ENCODE measurements at places on chromosomes 16 and 17. TPM values are rescaled to one million over a fixed set of nuclear protein-coding genes. Genes with fewer than 3 reads are reported as not detected.

- ATAC-seq, result no peak
Observed at GRCh38 chr17:38797158-38797490, 2.2 kb downstream of the PIP4K2B start.

- peak; percentile 5 for ATAC-seq
Observed at GRCh38 chr17:2338315-2338657, 985 bp downstream of the SGSM2 start.

DOC2B gene
- 16.3 TPM for total RNA-seq

GPR179 gene
- total RNA-seq, result 0.68 TPM

ATP1B2 gene
- 0.31 TPM for total RNA-seq

HOXB2 gene
- total RNA-seq, result 50.8 TPM

DNA sequence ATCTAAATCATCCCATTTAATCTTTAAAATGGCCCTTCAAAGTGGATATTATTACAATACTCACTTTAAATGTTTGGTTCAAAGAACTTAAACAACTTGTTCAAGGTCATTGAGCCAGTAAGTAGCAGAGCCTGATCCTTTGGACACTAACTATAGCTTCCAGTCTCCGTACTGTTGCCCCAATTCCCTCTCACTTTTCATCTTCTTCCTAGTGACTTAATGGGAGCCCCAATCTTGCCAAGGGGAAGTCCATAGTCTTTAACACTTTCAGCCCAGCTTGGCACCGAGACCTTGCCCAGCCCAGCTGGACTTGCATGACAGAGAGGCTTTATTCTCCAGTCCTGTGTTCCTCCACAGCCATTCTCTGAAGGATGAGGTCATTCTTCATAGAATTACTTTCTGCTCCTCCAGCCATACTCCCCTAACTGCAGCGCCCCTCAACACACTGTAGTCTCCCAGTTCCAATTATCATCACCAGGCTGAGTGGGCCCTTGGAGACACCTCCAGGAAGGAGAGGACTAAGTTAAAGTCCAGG lies 49.2 kb upstream of the NLK start:
- ATAC-seq, result no peak

PSMD12 gene
- 35.4 TPM for total RNA-seq

GRCh38 chr16:2586901-2587480 lies 49.2 kb downstream of the PDPK1 start:
- ATAC-seq, result no peak

DYNLL2 gene
- 36.7 TPM for total RNA-seq

NXPH3 gene
- total RNA-seq, result 0.97 TPM

GRCh38 chr17:81179861-81180260 lies 13.8 kb upstream of the AATK start:
- no peak for ATAC-seq

KRT15 gene
- 5.0 TPM for total RNA-seq

DNA sequence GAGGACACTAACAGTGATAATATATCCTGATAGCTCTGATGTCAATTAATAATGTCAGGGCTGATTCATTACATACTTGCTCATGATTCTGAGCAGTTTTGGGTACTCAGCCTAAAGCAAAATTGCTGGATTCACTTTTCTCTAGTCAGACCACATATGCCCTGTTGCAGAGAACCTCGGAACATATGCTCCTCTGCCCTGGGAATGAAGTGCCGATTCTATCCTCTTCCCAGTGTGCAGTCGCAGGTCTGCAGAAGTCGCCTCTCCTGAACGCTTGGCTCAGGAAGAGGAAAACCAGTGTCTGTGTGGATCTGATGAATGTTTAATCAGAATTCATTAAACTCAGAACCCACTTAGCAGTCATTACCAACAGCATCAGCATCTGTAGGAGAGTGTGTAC lies 34.5 kb downstream of the ABCC12 start:
- no peak for ATAC-seq

- no peak for ATAC-seq
Observed at GRCh38 chr16:83704656-83705055, 103.1 kb upstream of the HSBP1 start.

- ATAC-seq, result no peak
Observed at GRCh38 chr16:1003391-1004347, 22.1 kb downstream of the SOX8 start.

DNA sequence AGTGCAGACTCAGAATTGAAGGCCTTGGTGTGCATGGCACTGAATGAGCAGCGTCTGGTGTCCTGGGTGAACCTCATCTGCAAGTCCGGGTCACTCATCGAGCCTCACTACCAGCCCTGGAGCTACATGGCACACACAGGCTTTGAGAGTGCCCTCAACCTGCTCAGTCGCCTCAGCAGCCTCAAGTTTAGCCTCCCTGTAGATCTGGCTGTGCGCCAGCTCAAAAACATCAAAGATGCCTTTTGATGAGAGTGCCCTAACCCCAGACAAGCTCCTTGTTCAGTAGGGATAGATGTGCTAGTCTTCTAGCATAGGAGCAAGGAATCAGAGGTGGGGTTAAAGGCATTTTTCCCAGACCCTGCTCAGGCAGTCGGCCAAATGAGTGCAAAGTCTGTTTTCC lies 6.7 kb upstream of the RPL27 start:
- ATAC-seq, result peak; percentile 20

SPAG5 gene
- 33.0 TPM for total RNA-seq

DNA sequence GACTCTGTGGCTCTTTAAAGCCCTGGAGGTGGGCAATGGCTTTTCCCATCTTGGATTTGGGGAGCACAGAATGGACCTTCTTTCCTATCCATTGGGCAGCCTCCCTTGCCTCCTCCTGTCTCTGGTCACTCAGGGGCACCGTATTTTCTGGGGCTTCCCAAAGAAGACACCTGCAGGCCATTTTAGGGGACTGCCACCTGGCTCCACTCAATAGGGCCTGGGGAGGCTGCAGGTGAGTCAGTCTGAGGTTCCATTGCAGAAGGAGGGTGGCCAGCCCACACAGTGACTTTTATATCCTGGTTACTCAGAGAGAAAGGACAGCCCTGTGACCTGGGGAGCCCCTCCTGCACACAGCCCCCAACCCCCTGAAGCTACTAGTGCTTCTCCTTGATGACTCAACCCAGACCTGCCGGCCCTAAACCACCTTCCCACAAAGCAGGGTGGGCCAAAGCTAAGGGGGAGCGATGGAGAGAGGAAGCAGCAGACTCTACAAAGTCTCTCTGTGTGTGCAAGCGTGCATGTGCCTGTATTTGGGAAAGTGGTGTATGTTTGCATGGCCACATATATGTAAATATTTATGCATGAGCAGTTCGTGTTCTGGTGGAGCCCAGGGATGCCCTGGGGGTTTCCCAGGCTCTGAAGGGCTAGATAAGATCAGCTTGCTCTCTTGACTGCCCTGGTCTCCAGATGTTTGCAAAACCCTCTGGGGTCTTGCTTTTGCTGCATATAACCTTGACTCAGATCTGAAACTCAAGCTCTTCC lies 5.0 kb downstream of the CX3CL1 start:
- ATAC-seq, result no peak

CTRB2 gene
- total RNA-seq, result 0.22 TPM

GRCh38 chr17:41013181-41013580 lies 4.3 kb upstream of the KRTAP3-1 start:
- no peak for ATAC-seq

ZNF598 gene
- 30.6 TPM for total RNA-seq

SLC16A13 gene
- total RNA-seq, result 0.76 TPM

CIITA gene
- 10.6 TPM for total RNA-seq

GRCh38 chr16:51815523-51815922 lies 664.5 kb upstream of the SALL1 start:
- ATAC-seq, result peak; percentile 75

- ATAC-seq, result no peak
Observed at GRCh38 chr17:40605306-40605705, 40.0 kb upstream of the CCR7 start.

- no peak for ATAC-seq
Observed at GRCh38 chr16:49528866-49529288, 155.3 kb downstream of the C16orf78 start.

DNA sequence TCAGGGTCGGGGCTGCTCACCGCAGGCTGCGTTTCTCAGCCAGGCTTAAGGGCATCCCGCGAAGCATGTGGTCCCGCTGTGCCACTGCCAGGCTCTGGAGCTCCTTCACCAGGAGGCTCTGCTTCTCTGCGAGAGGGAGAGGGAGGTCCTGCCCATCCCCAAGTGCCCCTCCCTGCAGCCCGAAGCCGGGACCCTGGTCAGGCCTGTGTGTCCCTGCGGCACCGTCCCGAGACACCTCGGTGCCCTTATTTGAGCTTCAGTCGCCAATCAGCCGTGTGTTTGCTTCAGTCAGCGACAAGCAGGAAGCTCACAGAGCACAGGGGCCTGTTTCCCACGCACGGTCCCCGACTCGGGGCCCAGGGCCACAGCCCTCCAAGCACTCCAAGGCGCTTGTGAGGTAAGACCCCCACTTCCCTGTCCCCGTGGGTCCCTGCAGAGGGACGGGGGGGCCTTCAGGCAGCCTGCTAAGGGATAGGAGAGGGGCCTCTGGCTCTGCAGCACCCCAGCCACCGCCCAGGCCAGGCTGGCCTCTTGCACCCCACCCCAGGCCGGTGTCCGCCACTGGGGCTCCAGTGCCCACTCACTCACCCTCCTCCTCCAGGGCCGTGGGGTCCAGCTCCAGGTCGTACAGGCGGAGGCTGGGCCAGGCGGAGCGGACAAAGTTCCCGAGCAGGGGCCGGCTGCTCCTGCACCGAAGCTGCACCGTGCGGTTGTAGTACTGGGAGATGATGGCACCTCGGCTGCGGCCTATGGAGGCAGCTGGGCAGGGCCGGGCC lies 3.2 kb downstream of the TMC6 start:
- ATAC-seq, result no peak

FOXC2 gene
- 0.05 TPM for total RNA-seq

- ATAC-seq, result no peak
Observed at GRCh38 chr17:10661437-10661836, 4.3 kb upstream of the MYH3 start.

DNA sequence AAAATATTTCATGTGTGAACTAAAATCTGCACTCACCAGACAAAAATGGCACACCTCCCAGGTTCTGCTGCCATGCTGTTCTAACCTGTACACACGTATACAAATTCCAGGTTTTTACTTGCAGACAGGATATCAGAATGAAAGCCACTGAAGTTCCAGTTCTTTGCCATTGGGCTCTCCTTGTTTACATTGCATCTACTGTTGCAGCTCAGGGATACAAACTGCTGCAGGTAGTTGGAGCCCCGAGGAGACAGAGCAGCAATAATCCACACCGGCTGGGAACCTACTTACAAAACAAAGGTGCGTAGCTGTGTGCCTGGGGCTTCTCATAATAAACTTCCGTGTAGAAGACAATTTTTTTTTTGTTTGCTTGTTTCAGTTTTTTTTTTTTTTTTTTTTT lies 59.6 kb downstream of the HAPSTR1 start:
- ATAC-seq, result no peak

- no peak for ATAC-seq
Observed at GRCh38 chr16:75087375-75087979, 29.1 kb downstream of the LDHD start.

SPHK1 gene
- total RNA-seq, result 10.1 TPM

EFCAB5 gene
- 0.26 TPM for total RNA-seq

- no peak for ATAC-seq
Observed at GRCh38 chr17:33968350-33969044, 286.6 kb upstream of the CCL2 start.

ANTKMT gene
- 17.8 TPM for total RNA-seq

GRCh38 chr16:11793840-11794239 lies 3.2 kb downstream of the ZC3H7A start:
- ATAC-seq, result no peak

DNA sequence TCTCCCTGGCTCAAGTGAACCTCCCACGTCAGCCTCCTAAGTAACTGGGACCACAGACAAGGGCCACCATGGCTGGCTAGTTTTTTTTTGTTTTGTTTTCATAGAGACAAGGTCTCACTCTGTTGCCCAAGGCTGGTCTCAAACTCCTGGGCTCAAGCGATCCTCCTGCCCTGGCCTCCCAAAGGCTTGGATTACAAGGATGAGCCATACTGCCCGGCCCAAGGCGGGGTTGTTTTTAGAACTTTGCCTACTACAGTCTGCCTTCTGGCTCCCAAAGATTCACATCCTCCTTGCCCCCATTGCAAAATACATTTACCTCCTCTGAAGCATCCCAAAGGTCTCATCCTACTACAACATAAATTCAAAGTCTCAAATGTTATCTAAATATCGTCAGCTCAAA lies 49.5 kb upstream of the PHOSPHO1 start:
- ATAC-seq, result no peak

PTGES3L gene
- 1.9 TPM for total RNA-seq

- no peak for ATAC-seq
Observed at GRCh38 chr16:11629071-11630030, 38.9 kb upstream of the SNN start.

GRCh38 chr17:38608648-38609047 lies 2.9 kb upstream of the SRCIN1 start:
- ATAC-seq, result no peak
